ENCODE measurements at places on chromosomes 7 and 10. TPM values are rescaled to one million over a fixed set of nuclear protein-coding genes. Genes with fewer than 3 reads are reported as not detected.

PCDH15 gene
- not detected for total RNA-seq

LLCFC1 gene
- not detected for total RNA-seq

PAX2 gene
- not detected for total RNA-seq

FAM25A gene
- not detected for total RNA-seq

TRIL gene
- total RNA-seq = not detected

HECW1 gene
- not detected for total RNA-seq

WNT2 gene
- not detected for total RNA-seq

LIPM gene
- not detected for total RNA-seq

C10orf62 gene
- not detected for total RNA-seq

H2BK1 gene
- total RNA-seq = 1.5 TPM

MAGI2 gene
- 0.05 TPM for total RNA-seq

AGR2 gene
- not detected for total RNA-seq

HABP2 gene
- not detected for total RNA-seq

FRAT1 gene
- 39.6 TPM for total RNA-seq

MCM10 gene
- total RNA-seq = 0.19 TPM

GRCh38 chr10:1591742-1592141, 145.6 kb downstream of the ADARB2 start:
- DNase-seq = no peak

GRCh38 chr7:101820703-101821102, 3.3 kb downstream of the CUX1 start:
- no peak for DNase-seq

DNA sequence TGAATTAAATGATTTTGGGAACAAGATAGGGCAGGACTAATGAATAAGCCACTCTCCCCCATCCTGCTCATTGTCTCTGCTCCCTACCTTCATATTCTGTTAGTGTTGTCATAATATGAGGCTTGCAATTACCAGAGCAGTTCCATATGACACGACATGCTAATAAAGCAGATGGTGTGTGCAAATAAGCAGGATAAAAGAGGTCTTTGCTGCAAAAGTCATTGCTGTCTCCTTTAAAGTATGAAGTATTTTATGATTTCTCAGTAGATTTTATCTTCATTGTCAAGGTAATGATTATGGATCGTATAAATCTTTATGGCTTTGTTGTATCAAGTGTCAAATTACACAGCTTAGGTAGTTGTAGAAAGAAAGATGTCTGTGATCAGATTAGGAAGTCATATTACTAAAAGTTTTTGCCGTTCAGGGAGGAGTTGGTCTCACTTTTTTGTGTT, 114.8 kb downstream of the SDK1 start:
- DNase-seq = no peak

DNA sequence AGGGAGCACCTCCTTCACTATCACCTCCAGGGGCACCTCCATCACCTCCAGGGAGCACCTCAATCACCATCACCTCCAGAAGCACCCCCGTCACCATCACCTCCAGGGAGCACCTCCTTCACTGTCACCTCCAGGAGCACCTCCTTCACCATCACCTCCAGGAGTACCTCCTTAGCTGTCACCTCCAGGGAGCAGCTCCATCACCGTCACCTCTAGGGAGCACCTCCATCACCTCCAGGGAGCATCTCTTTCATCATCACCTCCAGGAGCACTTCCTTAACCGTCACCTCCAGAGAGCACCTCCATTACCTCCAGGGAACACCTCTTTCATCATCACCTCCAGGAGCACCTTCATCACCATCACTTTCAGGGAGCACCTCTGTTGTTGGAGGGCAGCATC, 103.0 kb downstream of the DNAJB6 start:
- DNase-seq = no peak

GRCh38 chr10:71638822-71639719, 80.5 kb downstream of the C10orf105 start:
- no peak for DNase-seq

- no peak for DNase-seq
Measured at GRCh38 chr10:20999699-21000098, 102.6 kb upstream of the NEBL start.

DNA sequence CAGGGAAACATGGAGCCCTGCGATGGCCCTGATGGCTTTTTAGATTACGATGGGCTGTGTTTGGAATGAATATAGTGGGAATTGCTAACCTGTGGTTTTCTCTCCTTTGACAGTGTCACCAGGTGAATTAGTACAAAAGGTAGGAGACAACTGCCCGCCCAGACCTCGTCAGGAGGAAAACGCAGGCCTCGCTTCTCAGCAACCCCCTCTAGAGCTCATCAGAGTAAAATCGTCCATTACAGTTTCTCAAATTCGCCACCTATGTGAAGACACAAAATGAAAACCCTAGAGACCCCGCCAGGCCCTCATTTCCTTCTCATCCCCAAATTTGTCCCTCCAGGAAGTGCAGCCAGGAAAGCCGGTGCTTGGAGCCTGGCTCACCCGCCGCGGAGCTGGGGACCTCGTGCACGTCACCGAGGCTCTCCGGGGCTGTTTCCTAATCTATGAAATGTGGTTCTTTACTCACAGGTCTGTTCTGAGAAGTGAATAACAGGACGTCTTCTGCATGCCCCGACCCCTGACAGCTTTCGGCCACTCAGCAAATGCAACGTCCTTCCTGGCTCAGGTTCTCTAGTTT, 143.7 kb downstream of the VIPR2 start:
- no peak for DNase-seq

DNA sequence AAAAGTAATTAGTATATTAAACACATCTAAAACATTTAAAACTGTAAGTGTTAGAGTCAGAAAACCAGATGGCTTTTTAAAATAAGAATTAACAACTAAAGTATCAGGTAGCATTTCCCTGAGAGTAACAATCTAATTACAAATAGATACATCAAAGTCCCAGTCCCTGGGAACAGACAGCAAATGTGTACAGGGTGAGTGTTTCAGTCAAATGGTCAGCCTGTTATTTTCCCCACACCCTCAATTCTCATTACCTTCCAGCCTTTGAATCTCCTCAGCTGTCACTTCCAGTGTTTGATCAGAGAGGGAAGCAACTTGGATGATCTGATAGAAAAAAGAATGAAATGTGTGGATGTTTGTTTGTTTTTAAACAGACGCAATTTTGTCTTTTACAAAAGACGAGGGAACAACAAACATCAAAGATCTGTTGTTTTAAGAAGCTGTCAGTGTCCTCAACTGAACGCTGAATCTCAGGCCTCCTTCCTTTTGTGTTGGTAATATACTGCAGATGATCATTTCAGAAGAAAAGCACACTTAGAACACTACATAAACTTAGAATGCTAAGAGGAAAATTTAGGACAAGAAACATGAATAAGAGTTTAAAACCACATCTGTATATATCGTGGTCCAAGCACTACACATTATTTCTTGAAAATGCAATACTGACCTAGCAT, 29.8 kb downstream of the CEP41 start:
- no peak for DNase-seq

GRCh38 chr10:6162589-6163356, 40.0 kb upstream of the PFKFB3 start:
- DNase-seq = no peak

DNA sequence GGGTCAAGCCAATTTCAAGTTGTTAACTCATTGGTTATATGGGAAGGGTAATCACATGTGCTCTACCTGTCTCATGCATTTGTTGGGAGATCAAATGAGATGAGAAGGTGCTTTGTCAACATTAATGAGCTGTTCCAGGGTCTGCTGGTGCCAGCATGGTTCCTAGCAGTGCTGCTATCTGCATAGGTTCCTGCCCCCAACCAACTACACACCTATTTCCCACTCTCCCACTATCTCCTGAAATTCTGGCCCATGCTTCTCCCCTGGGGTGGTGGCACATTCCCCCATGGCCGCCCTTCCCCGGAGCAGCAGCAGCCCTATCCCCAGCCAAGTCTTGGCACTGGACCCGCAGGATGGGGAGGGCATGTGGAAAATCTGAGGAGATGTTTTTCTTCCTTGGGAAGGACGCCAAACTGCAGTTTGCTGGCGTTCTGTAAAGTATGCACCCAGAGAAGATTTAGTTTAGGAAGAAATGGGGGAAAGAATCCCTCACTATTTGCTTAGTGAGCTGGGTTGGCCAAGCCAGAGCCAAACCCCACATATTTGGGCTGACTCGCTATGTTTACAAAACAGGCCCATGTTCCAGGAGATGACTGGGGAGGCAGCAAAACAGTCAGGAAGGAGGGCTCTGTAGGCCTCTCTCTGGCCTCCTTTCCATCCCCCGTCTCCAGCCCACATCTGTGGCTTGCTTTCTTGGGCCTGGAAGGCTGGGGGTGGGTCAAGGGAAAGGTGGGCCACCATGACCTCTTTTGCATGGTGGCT, 42.5 kb downstream of the PPP1R3C start:
- DNase-seq = no peak

GRCh38 chr10:113746217-113746957, 5.1 kb upstream of the PLEKHS1 start:
- DNase-seq = no peak

- DNase-seq = no peak
Measured at GRCh38 chr10:30704026-30704600, 74.6 kb upstream of the LYZL2 start.

- no peak for DNase-seq
Measured at GRCh38 chr10:33935350-33935749, 600.9 kb upstream of the NRP1 start.

GRCh38 chr7:40382145-40382544, 247.3 kb downstream of the SUGCT start:
- DNase-seq = no peak

All from CD8-positive, alpha-beta T cell (primary cell).